T-helper 17 cell (primary cell): ENCODE measurements at places on chromosomes 1 and 21. TPM values are rescaled to one million over a fixed set of nuclear protein-coding genes. Genes with fewer than 3 reads are reported as not detected.
A peak's percentile ranks its signal among the peaks of the same experiment; 100 is the strongest.

The LCE1C gene
- not detected for total RNA-seq

DNA sequence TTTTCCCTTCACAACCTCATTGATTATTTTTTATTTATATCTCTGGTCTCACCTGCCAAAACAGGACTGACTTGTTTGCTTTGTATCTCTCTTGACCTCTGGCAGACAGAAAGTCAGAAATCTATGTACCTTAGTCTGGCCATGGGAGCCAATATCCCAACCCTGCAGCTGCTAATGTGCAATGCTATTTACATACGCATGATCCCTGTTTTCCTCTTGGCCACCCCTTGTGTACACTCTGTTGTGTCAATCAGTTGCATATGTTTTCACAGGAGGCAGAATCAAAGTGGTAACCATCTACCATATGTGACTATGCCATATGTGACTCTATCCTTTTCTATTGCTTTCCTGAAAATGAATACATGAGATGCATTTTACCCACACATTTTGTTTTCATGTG is 688.8 kb downstream of the PLA2G4A start:
- no peaks in the 10 kb centered on the region for H3K36me3 ChIP-seq
- no peaks in the 10 kb centered on the region for H3K4me1 ChIP-seq
- H3K4me3 ChIP-seq, result no peak overlapping the region
- no peaks in the 10 kb centered on the region for H3K27me3 ChIP-seq
- no peak for DNase-seq
- no peak overlapping the region for H3K27ac ChIP-seq

The CYP4A11 gene
- total RNA-seq, result not detected

GRCh38 chr1:28392027-28392652 is 22.6 kb downstream of the PHACTR4 start:
- peaks cover 4% of the 10 kb centered on the region for H3K4me1 ChIP-seq
- no peak overlapping the region for H3K4me3 ChIP-seq
- H3K27ac ChIP-seq, result no peak overlapping the region
- no peaks in the 10 kb centered on the region for H3K36me3 ChIP-seq
- DNase-seq, result no peak

- no peak overlapping the region for H3K4me3 ChIP-seq
- H3K36me3 ChIP-seq, result peaks cover 2% of the 10 kb centered on the region
- DNase-seq, result no peak
- H3K27ac ChIP-seq, result no peak overlapping the region
- peaks cover 4% of the 10 kb centered on the region for H3K4me1 ChIP-seq
- no peaks in the 10 kb centered on the region for H3K27me3 ChIP-seq
Measured at GRCh38 chr21:46613391-46613790, 8.5 kb upstream of the S100B start.

DNA sequence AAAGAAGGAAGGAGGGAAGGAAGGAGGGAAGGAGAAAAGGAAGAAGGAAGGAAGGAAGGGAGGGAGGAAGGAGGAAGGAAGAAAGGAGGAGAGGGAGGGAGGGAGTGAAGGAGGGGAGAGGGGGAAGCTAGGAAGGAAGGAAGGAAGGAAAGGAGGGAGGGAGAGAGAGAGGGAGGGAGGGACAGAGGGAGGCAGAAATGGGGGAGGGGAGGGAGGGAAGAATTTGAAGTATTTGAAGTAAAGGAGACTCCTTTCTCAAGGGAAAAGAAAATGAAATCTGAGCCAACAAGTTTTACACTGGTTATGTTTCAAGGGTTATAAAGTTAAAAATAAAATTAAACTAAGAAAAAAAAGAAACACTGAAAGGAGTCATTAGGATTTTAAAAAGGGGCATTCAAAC is 431.4 kb downstream of the BRINP3 start:
- H3K36me3 ChIP-seq, result no peaks in the 10 kb centered on the region
- no peaks in the 10 kb centered on the region for H3K4me1 ChIP-seq
- no peak for DNase-seq
- H3K4me3 ChIP-seq, result no peak overlapping the region
- H3K27ac ChIP-seq, result no peak overlapping the region

DNA sequence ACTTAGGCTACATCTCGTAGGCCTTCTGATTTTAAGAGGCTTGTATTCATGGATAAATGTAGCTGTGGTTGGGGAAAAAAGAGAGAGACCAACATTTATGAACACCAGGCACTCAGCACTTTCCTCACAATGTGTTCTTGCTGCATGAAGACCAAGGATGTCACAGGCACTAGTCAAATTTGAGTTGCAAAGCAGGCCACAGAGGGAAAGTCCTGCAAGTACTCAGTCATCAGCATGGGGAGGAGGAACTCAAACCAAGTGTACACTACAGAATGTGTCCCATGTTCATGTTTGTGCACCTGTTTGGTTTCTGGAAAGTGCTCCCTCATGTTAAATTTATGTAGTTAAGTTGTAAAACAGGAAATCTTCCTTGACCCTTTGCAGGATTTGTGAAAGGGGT is 8.7 kb upstream of the MAP3K7CL start:
- H3K27me3 ChIP-seq, result no peaks in the 10 kb centered on the region
- peaks cover 7% of the 10 kb centered on the region for H3K4me1 ChIP-seq
- DNase-seq, result no peak
- H3K27ac ChIP-seq, result no peak overlapping the region

DNA sequence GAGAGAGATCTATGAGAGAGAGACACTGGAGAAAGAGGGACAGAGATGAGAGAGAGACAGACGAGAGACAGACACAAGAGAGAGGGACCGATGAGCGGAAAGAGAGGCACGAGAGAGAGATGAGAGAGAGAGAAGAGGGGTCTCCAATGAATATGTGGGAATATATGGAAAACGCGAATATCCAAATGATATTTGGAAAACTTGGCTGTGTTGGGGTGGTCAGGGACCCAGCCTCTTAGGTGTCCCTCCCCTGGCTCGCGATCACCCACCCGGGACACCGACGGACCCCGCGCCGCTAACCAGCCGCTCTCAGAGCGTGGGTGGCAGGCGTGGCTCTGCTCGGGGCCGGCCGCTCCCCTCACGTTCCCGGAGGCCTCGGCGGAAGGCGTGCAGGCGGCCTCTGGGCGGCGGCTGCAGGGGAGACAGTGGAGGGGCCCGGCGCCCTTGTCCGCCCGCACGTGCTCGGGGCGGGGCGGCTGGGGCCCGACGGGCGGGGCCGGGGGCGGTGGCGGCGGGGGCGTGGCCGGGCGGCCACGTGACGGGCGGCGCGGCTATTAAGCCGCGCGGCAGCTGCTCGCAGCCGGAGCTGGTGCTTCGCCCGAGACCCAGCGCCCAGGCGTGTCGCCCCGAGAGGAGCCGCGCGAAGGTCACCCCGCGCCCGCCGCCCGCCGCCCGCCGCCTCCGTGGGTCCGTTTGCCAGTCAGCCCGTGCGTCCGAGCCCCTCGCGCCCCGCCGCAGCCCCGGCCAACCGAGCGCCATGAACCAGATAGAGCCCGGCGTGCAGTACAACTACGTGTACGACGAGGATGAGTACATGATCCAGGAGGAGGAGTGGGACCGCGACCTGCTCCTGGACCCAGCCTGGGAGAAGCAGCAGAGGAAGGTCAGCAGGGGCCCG is at the start of gene ACTN2:
ACTN2 (plus strand) TSS at position 583 of the 898 bp plus-strand sequence; CDS start at position 758, 175 bp downstream.
- peak; percentile 33 for DNase-seq
- H3K4me1 ChIP-seq, result peaks cover 11% of the 10 kb centered on the region
- peaks cover 28% of the 10 kb centered on the region for H3K27me3 ChIP-seq
- peak within 1 kb of the TSS; percentile 83 for H3K4me3 ChIP-seq
- H3K36me3 ChIP-seq, result no peaks in the 10 kb centered on the region
- no peak within 1 kb of the TSS for H3K27ac ChIP-seq

- H3K4me1 ChIP-seq, result peaks cover 2% of the 10 kb centered on the region
- no peak overlapping the region for H3K27ac ChIP-seq
- H3K4me3 ChIP-seq, result no peak overlapping the region
- H3K27me3 ChIP-seq, result no peaks in the 10 kb centered on the region
- no peak for DNase-seq
- no peaks in the 10 kb centered on the region for H3K36me3 ChIP-seq
Measured at GRCh38 chr1:10639011-10639774, 157.3 kb downstream of the CASZ1 start.

GRCh38 chr1:167645140-167645541 is 15.1 kb downstream of the RCSD1 start:
- peak overlapping the region; percentile 65 for H3K4me3 ChIP-seq
- H3K27ac ChIP-seq, result peak overlapping the region; percentile 98
- peaks cover 12% of the 10 kb centered on the region for H3K36me3 ChIP-seq
- H3K27me3 ChIP-seq, result no peaks in the 10 kb centered on the region
- H3K4me1 ChIP-seq, result peaks cover 78% of the 10 kb centered on the region
- DNase-seq, result no peak

The SLFNL1 gene
- 0.18 TPM for total RNA-seq

DNA sequence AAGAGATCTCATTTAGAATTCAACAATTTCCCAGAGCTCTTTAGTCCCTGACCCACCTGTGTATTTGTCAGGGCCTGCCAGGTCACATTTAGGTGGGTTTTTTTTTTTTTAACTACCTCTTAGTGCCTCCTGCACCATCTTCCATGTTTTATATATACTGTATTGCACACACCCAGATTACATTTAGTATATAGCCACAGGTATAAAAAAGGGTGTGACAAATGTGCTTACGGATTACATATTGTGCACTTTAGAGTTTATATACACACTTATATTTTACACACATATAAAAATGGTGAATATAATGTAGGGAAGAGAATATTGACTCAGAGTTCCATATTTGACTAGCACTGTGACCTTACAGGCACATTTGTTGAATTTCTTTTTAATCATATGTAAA is 17.4 kb upstream of the LRIG2 start:
- no peaks in the 10 kb centered on the region for H3K27me3 ChIP-seq
- peaks cover 10% of the 10 kb centered on the region for H3K4me1 ChIP-seq
- no peaks in the 10 kb centered on the region for H3K36me3 ChIP-seq
- DNase-seq, result no peak

DNA sequence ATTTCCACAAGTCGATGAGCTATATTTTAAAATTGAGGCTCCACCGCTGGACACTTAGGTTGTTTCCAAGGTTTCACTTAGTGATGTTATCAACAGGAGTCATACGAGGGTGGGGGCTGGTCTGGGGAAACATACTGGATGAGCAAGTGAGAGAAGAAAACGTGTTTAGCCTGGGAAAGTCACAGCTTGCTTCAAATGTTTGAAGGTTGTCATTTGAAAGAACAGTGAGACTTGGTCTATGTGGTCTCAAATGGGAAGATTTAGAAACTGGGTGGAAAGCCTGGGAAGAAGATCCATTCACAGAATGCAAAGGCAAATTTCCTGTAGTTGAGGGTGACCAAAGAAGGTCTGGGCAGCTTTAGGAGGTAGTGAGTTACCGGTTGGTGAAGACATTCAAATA is 9.9 kb upstream of the DYRK1A start:
- H3K36me3 ChIP-seq, result no peaks in the 10 kb centered on the region
- H3K27me3 ChIP-seq, result peaks cover 34% of the 10 kb centered on the region
- H3K4me3 ChIP-seq, result no peak overlapping the region
- peaks cover 6% of the 10 kb centered on the region for H3K4me1 ChIP-seq

GRCh38 chr1:231279081-231279480 is 38.1 kb downstream of the GNPAT start:
- H3K4me1 ChIP-seq, result no peaks in the 10 kb centered on the region
- DNase-seq, result no peak
- H3K4me3 ChIP-seq, result no peak overlapping the region
- H3K27me3 ChIP-seq, result no peaks in the 10 kb centered on the region
- peaks cover 16% of the 10 kb centered on the region for H3K36me3 ChIP-seq
- no peak overlapping the region for H3K27ac ChIP-seq

GRCh38 chr21:40997831-40998230 is 150.9 kb upstream of the DSCAM start:
- no peak overlapping the region for H3K27ac ChIP-seq
- H3K4me1 ChIP-seq, result no peaks in the 10 kb centered on the region
- H3K4me3 ChIP-seq, result no peak overlapping the region
- no peaks in the 10 kb centered on the region for H3K27me3 ChIP-seq

The FNDC10 gene
- total RNA-seq, result 3.3 TPM

The TUFT1 gene
- total RNA-seq, result 11.4 TPM

- H3K27ac ChIP-seq, result no peak overlapping the region
- H3K27me3 ChIP-seq, result no peaks in the 10 kb centered on the region
- peaks cover 11% of the 10 kb centered on the region for H3K4me1 ChIP-seq
- no peaks in the 10 kb centered on the region for H3K36me3 ChIP-seq
- DNase-seq, result no peak
Measured at GRCh38 chr1:37945743-37946702, 830 bp downstream of the INPP5B start.

The VANGL2 gene
- total RNA-seq, result not detected

DNA sequence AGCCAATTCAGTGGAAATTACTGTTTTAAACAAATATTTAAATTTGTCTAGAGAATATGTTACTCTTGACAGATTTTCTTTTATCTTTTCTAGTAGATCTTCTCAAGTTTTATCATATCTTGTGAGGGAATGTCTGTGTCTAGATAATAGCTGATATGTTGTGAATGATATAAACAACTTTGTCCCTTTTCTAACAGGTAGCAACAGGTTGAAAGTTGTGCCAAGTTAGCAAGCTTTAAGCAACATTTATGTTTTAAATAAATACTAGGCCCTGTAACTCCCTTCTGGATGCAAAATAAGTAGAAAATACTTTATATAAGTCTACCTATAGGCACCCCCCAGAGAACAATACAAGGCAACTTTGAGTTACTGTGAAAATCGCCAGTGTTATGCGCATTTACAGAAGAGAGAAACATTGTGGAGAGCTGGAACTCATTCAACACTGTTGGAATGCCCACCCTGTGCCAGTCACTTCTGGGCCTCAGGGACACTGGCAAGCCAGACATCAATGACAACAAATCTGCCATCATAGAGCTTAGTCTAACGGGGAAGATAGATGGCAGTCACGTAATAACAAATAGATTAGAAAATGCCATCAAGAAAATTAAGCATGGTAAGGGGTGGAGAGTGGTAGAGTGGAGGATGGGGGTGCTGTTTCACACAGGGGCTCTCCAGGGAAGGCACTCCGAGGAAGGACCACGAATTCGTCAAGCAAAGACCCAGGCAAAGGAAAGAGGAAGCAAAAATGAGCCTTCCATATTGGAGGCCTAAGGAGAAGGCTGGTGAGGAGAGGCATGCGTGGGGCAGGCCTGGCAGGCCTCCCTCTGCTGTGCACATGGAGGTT is 4.4 kb downstream of the MAP3K21 start:
- peaks cover 2% of the 10 kb centered on the region for H3K36me3 ChIP-seq
- peak overlapping the region; percentile 28 for H3K4me3 ChIP-seq
- DNase-seq, result no peak
- H3K4me1 ChIP-seq, result peaks cover 3% of the 10 kb centered on the region
- H3K27ac ChIP-seq, result no peak overlapping the region

DNA sequence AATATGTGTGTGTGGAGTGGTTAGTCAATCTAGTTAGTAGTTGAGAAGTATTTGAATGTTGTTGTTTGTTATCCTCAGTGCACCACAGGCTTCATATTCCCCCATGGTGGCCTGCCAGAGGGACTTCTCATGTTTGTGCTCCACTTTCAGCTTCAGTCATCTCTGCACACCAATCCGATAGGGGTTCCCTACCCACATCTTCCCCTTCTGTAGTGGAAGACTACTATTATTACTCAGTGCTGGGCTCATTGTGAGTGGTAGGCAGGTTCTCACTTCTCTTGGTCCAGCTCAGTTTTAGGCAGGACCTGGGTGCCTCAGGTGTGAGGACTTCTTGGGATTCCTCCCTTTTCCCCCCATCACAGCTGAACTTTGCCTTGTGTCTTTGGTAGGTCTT is 14.2 kb downstream of the MT1HL1 start:
- no peaks in the 10 kb centered on the region for H3K4me1 ChIP-seq
- H3K27me3 ChIP-seq, result peaks cover 15% of the 10 kb centered on the region
- DNase-seq, result no peak
- H3K4me3 ChIP-seq, result no peak overlapping the region
- no peaks in the 10 kb centered on the region for H3K36me3 ChIP-seq

The INSRR gene
- total RNA-seq, result not detected

The LMOD1 gene
- total RNA-seq, result not detected

GRCh38 chr1:50568782-50569181 is 145.5 kb upstream of the DMRTA2 start:
- no peaks in the 10 kb centered on the region for H3K27me3 ChIP-seq
- H3K4me1 ChIP-seq, result peaks cover 4% of the 10 kb centered on the region
- no peak overlapping the region for H3K27ac ChIP-seq

The C1orf226 gene
- not detected for total RNA-seq
